Aorta (tissue), 5 donors: ENCODE measurements at places on chromosomes 1 and 21. TPM values are rescaled to one million over a fixed set of nuclear protein-coding genes. Genes with fewer than 3 reads are reported as not detected.

Gene FALEC
- total RNA-seq = not detected

Gene IL19
- not detected for total RNA-seq

Gene DLGAP3
- total RNA-seq = 0.19 TPM

Gene AVPR1B
- not detected for total RNA-seq

GRCh38 chr21:39108291-39109162 lies 74.7 kb downstream of the PSMG1 start:
- no peak overlapping the region for H3K27ac ChIP-seq
- H3K27me3 ChIP-seq = no peaks in the 10 kb centered on the region
- peak; percentile 73 for DNase-seq
- no peaks in the 10 kb centered on the region for H3K36me3 ChIP-seq
- no peak overlapping the region for H3K4me3 ChIP-seq
- H3K4me1 ChIP-seq = no peaks in the 10 kb centered on the region

- no peak for DNase-seq
- no peaks in the 10 kb centered on the region for H3K4me1 ChIP-seq
- H3K27me3 ChIP-seq = no peaks in the 10 kb centered on the region
Observed at GRCh38 chr21:35368326-35368725, 319.2 kb upstream of the RUNX1 start.

DNA sequence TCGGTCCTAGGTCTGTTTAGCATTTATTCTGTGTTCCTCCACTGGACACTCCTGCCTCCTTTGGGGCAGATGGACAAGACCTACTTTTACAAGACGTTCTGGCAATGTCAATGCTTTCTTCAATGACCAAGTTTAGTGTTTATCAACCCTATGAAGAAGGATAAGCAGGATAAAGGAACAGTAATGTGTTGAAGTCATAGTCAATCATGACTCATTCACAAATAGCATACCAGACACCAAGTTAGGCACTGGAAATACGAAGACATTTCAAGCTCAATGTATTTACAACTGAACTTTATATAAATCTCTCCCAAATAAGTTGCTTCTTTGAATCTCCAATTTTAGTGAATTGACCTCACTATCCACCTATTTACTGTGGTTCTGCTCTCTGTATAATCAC lies 4.8 kb upstream of the SLC35D1 start:
- no peak overlapping the region for H3K27ac ChIP-seq
- no peaks in the 10 kb centered on the region for H3K27me3 ChIP-seq
- no peak for DNase-seq
- no peak overlapping the region for H3K4me3 ChIP-seq
- no peaks in the 10 kb centered on the region for H3K4me1 ChIP-seq

GRCh38 chr1:229087339-229087738 lies 183.6 kb upstream of the RAB4A start:
- no peaks in the 10 kb centered on the region for H3K27me3 ChIP-seq
- peak overlapping the region; percentile 55 for H3K27ac ChIP-seq
- H3K4me1 ChIP-seq = peaks cover 5% of the 10 kb centered on the region
- no peak overlapping the region for H3K4me3 ChIP-seq

- no peaks in the 10 kb centered on the region for H3K27me3 ChIP-seq
- no peak for DNase-seq
- H3K27ac ChIP-seq = no peak overlapping the region
- no peaks in the 10 kb centered on the region for H3K4me1 ChIP-seq
- H3K36me3 ChIP-seq = no peaks in the 10 kb centered on the region
Observed at GRCh38 chr1:89085781-89086180, 20.8 kb upstream of the GBP1 start.

DNA sequence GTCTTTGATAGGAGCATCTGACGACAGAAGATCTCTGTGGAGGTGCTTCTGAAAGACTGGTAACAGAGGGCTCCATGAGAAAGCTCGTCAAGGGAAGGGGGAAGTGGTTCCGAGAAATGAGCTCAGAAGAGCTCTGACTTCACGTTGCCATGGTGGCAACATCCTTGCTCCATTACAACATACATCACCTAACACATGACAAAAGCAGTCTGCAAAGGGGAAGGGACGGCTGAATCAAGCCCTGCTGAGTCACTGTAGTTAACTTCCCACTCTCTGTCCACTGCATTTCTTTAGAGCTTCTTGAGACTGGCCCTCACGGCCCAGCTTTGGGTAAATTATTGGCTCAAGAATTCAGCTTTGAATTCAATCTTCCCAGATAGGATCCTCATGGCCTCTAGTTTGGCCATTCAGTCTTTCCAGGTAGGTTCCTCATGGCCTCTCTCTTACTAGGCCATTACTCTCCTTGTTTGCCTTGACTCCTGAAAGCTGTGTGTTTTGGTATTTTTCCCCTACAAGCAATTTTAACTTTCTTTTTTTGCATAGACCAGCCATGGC lies 88.0 kb upstream of the ZNF648 start:
- H3K4me1 ChIP-seq = no peaks in the 10 kb centered on the region
- DNase-seq = no peak
- peaks cover 3% of the 10 kb centered on the region for H3K27me3 ChIP-seq
- H3K36me3 ChIP-seq = no peaks in the 10 kb centered on the region

DNA sequence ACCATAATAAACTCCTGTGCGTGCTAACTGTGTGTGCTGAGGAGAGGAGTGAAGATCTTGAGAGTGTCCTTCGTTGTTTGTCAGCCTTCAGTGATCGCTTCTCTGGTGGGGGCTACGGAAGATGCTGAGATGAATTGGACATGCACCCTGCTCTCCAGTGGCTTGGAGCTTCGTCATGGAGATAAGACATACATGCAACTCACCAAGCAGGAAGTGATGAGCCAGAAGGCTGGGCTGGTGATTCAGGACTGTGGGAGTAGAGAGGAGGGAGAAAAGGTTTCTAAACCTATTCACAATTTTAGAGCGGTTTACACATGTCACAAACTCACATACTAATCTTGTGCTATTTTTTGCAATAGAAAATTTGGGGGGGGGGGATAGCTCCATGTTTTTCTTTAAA lies 128.9 kb upstream of the ADAR start:
- no peaks in the 10 kb centered on the region for H3K27me3 ChIP-seq
- H3K4me1 ChIP-seq = no peaks in the 10 kb centered on the region
- no peaks in the 10 kb centered on the region for H3K36me3 ChIP-seq
- DNase-seq = no peak
- H3K4me3 ChIP-seq = no peak overlapping the region
- no peak overlapping the region for H3K27ac ChIP-seq

DNA sequence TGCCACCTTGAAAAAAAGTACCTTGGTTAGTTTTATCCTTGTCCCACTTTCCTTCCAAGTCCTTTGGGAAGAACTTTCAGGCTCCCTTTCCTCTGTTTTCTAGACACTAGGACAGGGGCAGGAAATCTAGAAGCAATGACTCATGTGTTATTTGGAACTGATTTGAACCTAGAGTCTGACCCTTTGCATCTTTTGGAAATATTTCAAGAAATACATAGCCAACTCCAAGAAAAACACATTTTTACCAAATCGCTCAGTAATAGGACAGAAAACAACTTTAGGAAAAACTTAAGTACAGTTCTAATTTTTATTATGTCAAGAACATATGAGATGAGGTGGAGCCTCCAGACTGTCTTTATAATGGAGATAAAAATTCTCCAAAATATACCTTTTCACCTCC lies 292.4 kb downstream of the PTBP2 start:
- H3K36me3 ChIP-seq = no peaks in the 10 kb centered on the region
- H3K4me3 ChIP-seq = no peak overlapping the region
- H3K27me3 ChIP-seq = no peaks in the 10 kb centered on the region
- H3K27ac ChIP-seq = no peak overlapping the region

DNA sequence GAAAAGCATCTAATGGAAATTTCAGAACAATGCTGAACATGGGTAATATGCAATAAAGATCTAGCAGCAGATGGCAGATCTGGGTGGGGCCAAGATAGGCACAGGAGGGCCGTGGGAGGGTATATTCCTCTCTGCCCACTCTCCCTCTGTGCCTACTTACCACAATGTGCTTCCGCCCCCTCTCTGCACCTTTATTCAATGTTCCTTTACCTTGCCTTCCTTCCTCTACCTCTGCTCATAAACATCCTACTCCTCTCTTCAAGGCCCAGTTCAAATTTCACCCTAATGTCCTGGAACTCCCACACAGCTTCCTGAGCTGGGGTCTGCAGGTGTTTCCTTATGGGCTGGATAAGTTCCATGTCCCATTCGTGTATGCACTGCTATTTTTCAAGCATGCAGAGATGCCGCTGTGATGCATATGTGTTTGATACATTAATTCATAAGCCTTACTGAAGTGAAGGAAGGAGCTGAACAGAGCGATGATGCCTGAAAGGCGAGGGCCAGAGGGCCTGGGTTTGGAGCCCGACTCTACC lies 65.6 kb upstream of the EDEM3 start:
- no peak for DNase-seq
- peaks cover 4% of the 10 kb centered on the region for H3K36me3 ChIP-seq
- peaks cover 5% of the 10 kb centered on the region for H3K4me1 ChIP-seq
- H3K27ac ChIP-seq = no peak overlapping the region
- H3K4me3 ChIP-seq = no peak overlapping the region
- no peaks in the 10 kb centered on the region for H3K27me3 ChIP-seq

- H3K4me1 ChIP-seq = peaks cover 4% of the 10 kb centered on the region
- H3K36me3 ChIP-seq = no peaks in the 10 kb centered on the region
- H3K27ac ChIP-seq = peak overlapping the region; percentile 59
- H3K4me3 ChIP-seq = peak overlapping the region; percentile 94
- H3K27me3 ChIP-seq = no peaks in the 10 kb centered on the region
- peak; percentile 85 for DNase-seq
Observed at GRCh38 chr21:33642896-33643657, 776 bp downstream of the ITSN1 start.

GRCh38 chr1:201719812-201720521 lies 109.0 kb upstream of the IPO9 start:
- H3K4me1 ChIP-seq = peaks cover 6% of the 10 kb centered on the region
- no peaks in the 10 kb centered on the region for H3K36me3 ChIP-seq
- H3K4me3 ChIP-seq = no peak overlapping the region

DNA sequence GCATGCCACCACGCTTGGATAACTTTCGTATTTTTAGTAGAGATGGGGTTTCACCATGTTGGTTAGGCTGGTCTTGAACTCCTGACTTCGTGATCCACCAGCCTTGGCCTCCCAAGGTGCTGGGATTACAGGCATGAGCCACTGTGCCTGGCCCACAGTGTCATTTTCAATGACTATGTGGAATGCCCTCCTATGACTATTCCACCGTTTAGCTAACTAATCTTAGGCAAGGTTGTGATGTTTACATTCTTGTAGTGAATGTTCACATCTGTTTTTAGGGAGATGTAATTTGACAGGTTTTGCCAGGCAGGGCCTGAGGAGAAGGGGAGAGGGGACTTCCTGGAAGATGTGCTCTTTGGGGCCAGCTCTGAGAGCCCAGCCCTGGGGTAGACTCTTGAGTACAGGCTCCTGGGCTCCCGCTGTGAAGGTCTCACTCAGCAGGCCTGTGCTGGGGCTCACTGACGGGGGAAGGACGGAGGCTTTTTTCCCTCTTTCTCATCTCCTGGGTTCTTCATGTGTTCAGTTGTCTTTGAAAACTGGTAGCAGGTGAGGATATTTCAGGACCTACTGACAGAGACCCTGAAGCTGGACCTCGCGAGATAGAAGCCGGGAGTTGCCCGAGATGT lies 13.2 kb downstream of the COQ8A start:
- no peak for DNase-seq
- H3K27ac ChIP-seq = no peak overlapping the region
- H3K36me3 ChIP-seq = no peaks in the 10 kb centered on the region
- H3K27me3 ChIP-seq = no peaks in the 10 kb centered on the region

- no peak for DNase-seq
- H3K4me1 ChIP-seq = no peaks in the 10 kb centered on the region
- H3K27me3 ChIP-seq = no peaks in the 10 kb centered on the region
- H3K4me3 ChIP-seq = no peak overlapping the region
- H3K27ac ChIP-seq = no peak overlapping the region
Observed at GRCh38 chr1:57307392-57308170, 116.3 kb downstream of the DAB1 start.

GRCh38 chr21:42744520-42745445 lies 91.4 kb downstream of the PDE9A start:
- DNase-seq = peak; percentile 55
- H3K27me3 ChIP-seq = no peaks in the 10 kb centered on the region
- no peaks in the 10 kb centered on the region for H3K4me1 ChIP-seq
- H3K4me3 ChIP-seq = no peak overlapping the region
- H3K36me3 ChIP-seq = no peaks in the 10 kb centered on the region

DNA sequence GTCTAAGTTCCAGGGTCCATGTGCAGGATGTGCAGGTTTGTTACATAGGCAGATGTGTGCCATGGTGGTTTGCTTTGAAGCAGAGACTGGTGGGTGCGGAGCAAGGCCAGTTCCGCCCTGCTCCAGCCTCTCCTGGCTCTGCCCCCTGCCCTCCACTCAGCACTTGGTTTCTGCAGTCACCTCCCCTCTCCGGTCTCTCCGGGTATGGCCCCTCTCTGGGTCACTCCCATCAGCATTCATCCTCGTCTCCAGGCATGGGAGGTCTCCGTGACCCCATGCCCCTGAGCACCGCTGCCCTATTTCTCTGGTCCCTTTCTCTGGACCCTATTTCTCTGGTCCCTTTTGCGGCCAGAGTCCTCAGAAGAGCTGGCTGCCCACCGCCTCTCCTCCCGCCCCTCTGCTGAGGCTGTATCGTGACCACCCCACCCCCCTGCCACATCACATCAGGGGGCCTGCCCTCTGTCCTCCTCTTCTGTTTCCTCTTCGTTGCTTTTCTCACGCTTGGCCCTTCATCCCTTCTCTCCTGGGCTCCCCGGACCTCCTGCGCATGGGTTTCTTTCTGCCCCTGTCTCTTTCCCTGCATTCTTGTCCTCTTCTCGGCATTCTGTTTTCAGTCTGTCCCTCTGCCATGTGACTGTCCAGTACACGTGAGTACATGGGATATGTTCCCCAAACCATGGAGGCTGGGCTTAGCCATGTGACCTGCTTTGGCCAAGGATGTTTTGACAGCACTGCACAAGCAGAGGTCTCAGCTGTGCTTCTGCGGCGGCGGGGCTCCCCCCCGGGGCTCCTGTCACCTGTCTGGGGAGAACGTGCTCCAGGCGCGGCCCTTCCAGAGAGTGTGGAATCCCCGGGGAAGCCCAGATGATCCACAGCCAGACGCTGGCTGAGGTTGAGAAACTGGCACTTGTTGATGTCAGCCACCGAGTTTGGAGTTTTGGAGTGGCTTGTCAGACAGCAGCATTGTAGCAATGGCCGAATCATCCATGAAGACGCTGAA lies 54.4 kb upstream of the C1orf174 start:
- no peak for DNase-seq
- H3K27me3 ChIP-seq = no peaks in the 10 kb centered on the region
- no peaks in the 10 kb centered on the region for H3K4me1 ChIP-seq
- H3K27ac ChIP-seq = no peak overlapping the region

- no peaks in the 10 kb centered on the region for H3K4me1 ChIP-seq
- no peaks in the 10 kb centered on the region for H3K36me3 ChIP-seq
- no peaks in the 10 kb centered on the region for H3K27me3 ChIP-seq
- H3K27ac ChIP-seq = no peak overlapping the region
- DNase-seq = no peak
Observed at GRCh38 chr1:89594096-89594740, 38.7 kb upstream of the LRRC8C start.

DNA sequence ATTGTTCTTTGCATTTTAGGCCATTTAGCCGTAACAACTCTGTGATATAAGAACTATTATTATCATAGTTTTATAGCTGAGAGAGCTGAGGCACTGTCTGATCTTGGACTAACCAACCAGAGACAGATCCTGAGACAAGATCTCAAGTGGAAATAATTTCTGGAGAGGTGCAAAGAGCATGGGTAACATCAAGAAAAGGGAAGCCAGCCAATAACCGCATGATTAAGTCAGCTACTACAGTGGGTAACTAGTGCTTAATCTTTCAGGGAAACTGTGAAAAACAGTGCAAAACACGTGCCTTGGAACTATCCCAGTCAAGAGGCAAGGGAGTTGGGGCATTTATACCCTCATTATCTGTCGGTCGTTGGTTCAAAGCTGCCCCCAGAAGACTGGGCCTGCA lies 105.8 kb downstream of the OMA1 start:
- H3K36me3 ChIP-seq = no peaks in the 10 kb centered on the region
- no peak overlapping the region for H3K4me3 ChIP-seq
- H3K27ac ChIP-seq = no peak overlapping the region
- no peaks in the 10 kb centered on the region for H3K27me3 ChIP-seq
- no peaks in the 10 kb centered on the region for H3K4me1 ChIP-seq
- DNase-seq = no peak
